Natural killer cell (primary cell): ENCODE measurements at places on chromosomes 4 and X. TPM values are rescaled to one million over a fixed set of nuclear protein-coding genes. Genes with fewer than 3 reads are reported as not detected.

- peak overlapping the region; percentile 97 for H3K27ac ChIP-seq
- DNase-seq, result no peak
- H3K27me3 ChIP-seq, result no peaks in the 10 kb centered on the region
- peaks cover 10% of the 10 kb centered on the region for H3K4me1 ChIP-seq
- peaks cover 2% of the 10 kb centered on the region for H3K36me3 ChIP-seq
- peak overlapping the region; percentile 81 for H3K4me3 ChIP-seq
Measured at GRCh38 chrX:13654116-13654515, 1.2 kb downstream of the TCEANC start.

DNA sequence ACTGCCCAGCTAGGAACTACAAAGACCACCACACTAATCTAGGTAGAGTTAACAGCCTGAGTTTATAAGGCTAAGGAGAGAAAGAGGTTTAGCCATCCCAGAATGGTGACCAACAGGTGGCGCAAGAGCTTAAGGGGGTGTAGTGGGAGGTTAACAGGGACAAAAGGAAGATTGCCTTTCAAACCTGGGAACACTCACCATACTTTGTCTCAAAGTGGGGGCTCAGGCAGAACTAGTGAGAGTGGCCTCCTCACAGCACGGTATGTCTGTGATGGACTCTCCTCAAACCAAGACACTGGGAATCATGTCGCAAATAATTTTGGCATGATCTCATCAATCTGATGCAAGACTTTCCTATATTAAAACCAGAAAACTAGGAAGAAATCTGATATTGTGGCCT, 23.4 kb downstream of the CCNI start:
- no peaks in the 10 kb centered on the region for H3K4me1 ChIP-seq
- no peak overlapping the region for H3K27ac ChIP-seq
- DNase-seq, result peak; percentile 78
- no peaks in the 10 kb centered on the region for H3K27me3 ChIP-seq
- peaks cover 90% of the 10 kb centered on the region for H3K36me3 ChIP-seq
- H3K4me3 ChIP-seq, result no peak overlapping the region

- H3K4me3 ChIP-seq, result no peak overlapping the region
- H3K27me3 ChIP-seq, result no peaks in the 10 kb centered on the region
- H3K4me1 ChIP-seq, result no peaks in the 10 kb centered on the region
- H3K36me3 ChIP-seq, result no peaks in the 10 kb centered on the region
- no peak for DNase-seq
Measured at GRCh38 chr4:48262926-48263325, 6.7 kb downstream of the TEC start.

DNA sequence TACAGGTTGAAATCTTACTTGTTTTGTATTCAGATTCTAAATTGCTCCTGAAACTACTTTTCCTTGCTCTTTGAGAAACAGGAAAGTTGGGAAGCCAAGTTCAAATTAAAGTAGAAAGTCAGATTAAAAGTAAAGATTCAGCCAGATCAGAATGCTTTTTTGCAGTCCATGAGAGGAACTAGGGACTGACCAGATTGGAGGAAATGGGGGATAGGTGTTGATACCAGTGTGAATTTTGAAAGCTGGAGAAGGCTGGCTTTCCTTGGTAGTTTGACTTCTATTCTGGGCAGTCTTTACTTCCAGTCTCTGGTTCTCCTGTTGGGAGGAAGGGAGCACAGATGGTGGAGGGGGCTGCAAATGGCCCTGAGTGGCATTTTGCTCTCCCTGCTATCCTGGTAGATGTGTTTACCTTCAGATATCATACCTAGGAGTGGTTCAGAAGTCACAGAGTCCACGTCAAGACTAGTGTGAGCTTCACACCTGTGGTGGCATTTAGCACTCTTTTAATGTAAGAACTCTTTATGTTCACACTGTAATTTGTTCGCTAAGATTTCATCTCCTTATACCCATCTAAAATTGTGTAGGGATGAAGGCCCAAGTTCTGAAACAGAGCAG, 68.8 kb downstream of the FNIP2 start:
- peaks cover 9% of the 10 kb centered on the region for H3K4me1 ChIP-seq
- peak overlapping the region; percentile 3 for H3K27ac ChIP-seq
- no peaks in the 10 kb centered on the region for H3K27me3 ChIP-seq
- DNase-seq, result no peak

DNA sequence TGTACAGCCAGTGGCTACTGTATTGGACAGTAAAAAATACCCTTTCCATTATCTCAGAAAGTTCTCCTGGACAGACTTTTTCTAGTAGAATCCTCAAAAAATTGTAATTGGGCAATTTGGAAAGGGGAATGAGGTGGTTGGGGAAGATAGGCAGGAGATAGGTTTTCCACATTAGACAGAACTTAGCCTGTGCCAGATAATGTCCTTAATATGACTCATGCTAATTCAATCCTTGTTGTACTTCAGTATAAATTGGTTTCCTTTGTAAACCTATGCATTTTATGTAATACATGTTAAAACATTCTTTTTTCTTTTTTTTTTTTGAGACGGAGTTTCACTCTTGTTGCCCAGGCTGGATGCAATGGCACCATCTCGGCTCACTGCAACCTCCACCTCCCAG, 8.9 kb downstream of the EIF4E start:
- H3K4me3 ChIP-seq, result no peak overlapping the region
- no peaks in the 10 kb centered on the region for H3K27me3 ChIP-seq
- H3K36me3 ChIP-seq, result peaks cover 2% of the 10 kb centered on the region
- DNase-seq, result no peak
- H3K4me1 ChIP-seq, result no peaks in the 10 kb centered on the region

DNA sequence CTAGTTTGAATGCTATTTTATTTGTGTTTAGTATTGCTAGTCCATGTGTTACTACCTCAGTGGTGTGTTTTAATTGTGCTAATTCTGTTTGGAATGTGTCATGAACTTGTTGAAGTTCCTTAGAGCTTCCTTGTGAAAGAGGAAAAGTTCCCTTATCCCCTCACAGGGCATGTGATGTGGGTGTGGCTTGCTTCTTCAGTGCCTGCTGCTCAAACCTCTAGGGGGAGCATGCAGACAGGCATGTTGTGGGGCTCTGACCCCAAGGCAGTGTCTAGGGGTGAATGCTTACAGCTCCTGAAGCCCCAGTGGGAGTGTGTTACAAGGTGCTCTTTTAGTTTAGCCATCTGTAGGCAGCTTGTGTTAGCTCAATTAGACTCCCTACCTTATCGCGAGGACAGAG, 86.5 kb downstream of the MAGED4 start:
- no peaks in the 10 kb centered on the region for H3K27me3 ChIP-seq
- no peak overlapping the region for H3K27ac ChIP-seq
- no peaks in the 10 kb centered on the region for H3K36me3 ChIP-seq
- H3K4me1 ChIP-seq, result no peaks in the 10 kb centered on the region
- DNase-seq, result peak; percentile 3

GRCh38 chr4:97279391-97279790, 863.9 kb downstream of the STPG2 start:
- H3K4me3 ChIP-seq, result no peak overlapping the region
- no peak for DNase-seq
- H3K27ac ChIP-seq, result no peak overlapping the region
- H3K27me3 ChIP-seq, result no peaks in the 10 kb centered on the region
- no peaks in the 10 kb centered on the region for H3K4me1 ChIP-seq

DNA sequence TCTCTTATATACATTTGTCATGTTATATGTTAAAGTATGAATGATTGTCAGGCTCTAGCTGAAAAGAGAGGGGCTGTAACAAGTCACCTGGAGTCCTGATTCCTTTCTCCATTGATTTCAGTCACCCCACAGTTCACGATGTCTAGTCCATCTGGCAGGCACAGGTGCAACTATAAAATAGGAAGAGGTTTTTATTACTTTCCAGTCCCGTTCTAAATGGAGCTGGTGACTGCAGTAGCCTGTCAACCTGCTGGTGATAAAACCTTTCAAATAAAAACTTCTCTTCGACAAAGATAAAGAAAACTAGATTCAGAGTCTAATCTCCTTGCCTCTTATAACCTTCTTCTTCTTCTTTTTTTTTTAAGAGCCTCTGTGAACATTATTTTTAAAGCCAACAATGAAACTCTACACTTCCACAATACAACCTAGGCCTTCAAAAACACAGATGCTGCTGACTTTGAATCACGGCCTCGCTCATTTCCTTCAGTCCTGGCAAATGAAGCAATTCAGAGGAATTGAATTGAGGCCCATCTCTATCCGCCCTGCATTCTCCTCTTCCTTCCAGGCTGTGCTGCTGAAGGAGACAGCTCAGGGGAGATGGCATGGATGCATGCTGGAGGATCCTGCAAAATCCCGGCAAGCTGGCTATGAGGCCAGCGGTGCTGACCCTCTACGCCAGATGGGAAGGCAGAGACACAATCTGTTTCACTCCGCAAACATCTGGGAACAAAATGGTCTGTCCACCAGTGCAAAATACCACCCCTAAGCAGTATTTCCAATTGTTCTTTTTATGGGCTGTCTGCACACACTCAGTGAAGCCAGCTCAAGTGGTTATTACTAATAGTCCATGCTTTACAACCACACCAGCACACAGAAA, 27.3 kb upstream of the CDKN2AIP start:
- H3K4me1 ChIP-seq, result peaks cover 8% of the 10 kb centered on the region
- H3K27ac ChIP-seq, result no peak overlapping the region
- no peaks in the 10 kb centered on the region for H3K36me3 ChIP-seq
- no peak overlapping the region for H3K4me3 ChIP-seq
- no peak for DNase-seq
- H3K27me3 ChIP-seq, result no peaks in the 10 kb centered on the region

DNA sequence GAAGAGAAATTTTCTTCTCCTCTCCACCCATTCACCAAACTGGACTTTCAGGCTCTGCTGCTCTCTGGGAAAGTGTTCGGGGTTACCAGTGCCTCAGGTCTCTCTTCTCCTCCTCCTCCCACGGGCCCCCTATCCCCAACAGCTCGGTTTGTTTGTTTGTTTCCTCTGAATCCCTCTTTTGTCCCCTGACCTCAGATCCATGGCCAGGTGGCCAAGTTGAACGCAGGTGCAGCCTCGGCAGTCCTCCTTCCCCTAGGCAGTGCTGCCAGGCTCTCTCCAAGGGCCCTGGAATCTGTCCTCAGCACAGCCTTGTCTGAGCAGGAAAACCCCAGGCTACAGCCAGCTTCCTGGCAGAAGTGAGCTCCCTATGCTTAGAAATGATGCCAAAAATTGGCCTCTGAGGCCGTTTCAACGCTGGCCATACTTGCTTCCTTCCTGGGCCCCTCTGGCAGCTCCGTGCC, 60.0 kb downstream of the FHDC1 start:
- no peaks in the 10 kb centered on the region for H3K36me3 ChIP-seq
- peaks cover 6% of the 10 kb centered on the region for H3K4me1 ChIP-seq
- H3K27ac ChIP-seq, result no peak overlapping the region
- no peaks in the 10 kb centered on the region for H3K27me3 ChIP-seq

DNA sequence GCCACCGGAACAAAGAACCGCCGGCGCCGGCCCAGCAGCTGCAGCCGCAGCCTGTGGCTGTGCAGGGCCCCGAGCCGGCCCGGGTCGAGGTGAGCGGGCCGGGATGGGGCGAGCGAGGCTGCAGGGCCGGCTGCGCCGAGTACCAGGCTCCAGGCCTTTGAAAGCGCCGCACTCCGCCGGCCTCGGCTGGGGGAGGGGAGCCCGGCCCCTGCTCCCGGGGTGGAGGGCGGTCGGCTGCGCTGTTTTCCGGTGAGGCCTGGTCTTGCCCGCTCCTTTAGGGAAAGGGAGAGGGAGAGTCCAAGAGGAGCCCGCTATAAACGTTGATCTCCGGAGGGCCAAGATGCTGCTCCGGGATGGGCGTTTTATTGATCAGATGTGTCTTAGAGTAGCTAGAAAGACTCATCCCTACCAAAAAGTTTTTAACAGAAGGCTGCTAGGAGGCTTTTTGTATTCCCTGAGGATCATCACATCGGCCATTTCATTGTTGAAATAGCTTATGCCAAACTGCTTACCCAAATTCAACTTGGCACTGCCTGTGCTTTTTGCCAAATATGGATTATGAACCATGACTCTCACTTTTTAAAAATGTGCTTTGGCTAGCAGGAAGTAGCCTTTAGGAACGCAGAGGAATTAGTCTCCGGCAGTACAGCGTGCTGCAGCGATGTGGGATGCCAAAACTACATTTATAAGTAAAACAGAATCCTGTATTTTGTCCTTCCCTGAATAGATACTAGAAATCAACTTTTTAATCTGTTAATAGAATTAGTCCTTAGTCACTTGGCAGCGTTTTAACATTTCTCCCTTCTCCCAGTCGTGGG, 760 bp downstream of the TMEM165 start:
- peaks cover 4% of the 10 kb centered on the region for H3K36me3 ChIP-seq
- H3K4me1 ChIP-seq, result peaks cover 23% of the 10 kb centered on the region
- peak; percentile 51 for DNase-seq

- no peak overlapping the region for H3K4me3 ChIP-seq
- H3K27me3 ChIP-seq, result no peaks in the 10 kb centered on the region
- H3K27ac ChIP-seq, result no peak overlapping the region
- H3K36me3 ChIP-seq, result no peaks in the 10 kb centered on the region
- H3K4me1 ChIP-seq, result peaks cover 11% of the 10 kb centered on the region
Measured at GRCh38 chrX:9745417-9746115, 20.1 kb downstream of the GPR143 start.

DNA sequence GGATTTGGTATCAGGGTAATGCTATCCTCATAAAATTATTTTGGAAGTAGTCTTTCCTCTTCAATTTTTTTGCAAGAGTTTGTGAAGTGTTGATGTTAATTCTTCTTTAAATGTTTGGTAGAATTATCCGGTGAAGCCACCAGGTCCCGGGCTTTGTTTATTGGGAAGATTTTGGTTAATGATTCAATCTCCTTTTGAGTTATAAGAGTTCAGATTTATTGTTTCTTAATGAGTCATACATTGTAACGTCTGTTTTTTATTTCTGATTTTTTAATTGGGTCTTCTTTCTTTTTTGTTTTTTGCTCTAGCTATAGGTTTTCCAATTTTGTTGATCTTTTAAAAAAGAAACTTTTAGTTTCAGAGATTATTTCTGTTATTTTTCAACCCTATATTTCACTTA, 412.3 kb downstream of the PDGFC start:
- H3K4me1 ChIP-seq, result no peaks in the 10 kb centered on the region
- no peak overlapping the region for H3K27ac ChIP-seq
- DNase-seq, result no peak
- H3K27me3 ChIP-seq, result no peaks in the 10 kb centered on the region
- no peaks in the 10 kb centered on the region for H3K36me3 ChIP-seq

GRCh38 chr4:1200425-1201035, 28.1 kb upstream of the SPON2 start:
- peak overlapping the region; percentile 62 for H3K4me3 ChIP-seq
- H3K4me1 ChIP-seq, result peaks cover 94% of the 10 kb centered on the region
- peaks cover 28% of the 10 kb centered on the region for H3K36me3 ChIP-seq
- no peak for DNase-seq
- no peaks in the 10 kb centered on the region for H3K27me3 ChIP-seq

DNA sequence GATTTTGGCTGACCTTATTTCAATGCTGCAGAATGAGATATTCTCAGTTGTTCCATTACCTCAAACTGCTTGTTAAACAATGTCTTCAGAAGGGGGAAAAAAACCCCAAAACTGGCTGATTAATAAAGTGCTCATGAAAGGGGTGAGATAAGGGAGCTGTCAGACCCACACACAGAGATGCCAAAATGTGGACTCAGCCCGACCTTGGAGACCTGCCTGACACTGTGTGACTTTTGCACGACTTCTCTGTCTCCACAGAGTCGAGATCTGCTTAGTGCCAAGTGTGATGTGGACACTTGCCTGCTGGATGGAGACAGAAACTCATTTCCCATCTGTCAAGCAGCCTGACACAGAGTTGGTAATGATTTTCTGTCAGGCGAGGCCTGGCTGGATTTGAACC, 31.5 kb downstream of the REELD1 start:
- H3K4me1 ChIP-seq, result peaks cover 9% of the 10 kb centered on the region
- no peaks in the 10 kb centered on the region for H3K36me3 ChIP-seq
- no peak for DNase-seq

- H3K4me1 ChIP-seq, result no peaks in the 10 kb centered on the region
- H3K27me3 ChIP-seq, result no peaks in the 10 kb centered on the region
- H3K27ac ChIP-seq, result no peak overlapping the region
- no peak for DNase-seq
- H3K36me3 ChIP-seq, result no peaks in the 10 kb centered on the region
- no peak overlapping the region for H3K4me3 ChIP-seq
Measured at GRCh38 chr4:159052315-159052714, 50.6 kb upstream of the RAPGEF2 start.

AVPR2 gene
- not detected for total RNA-seq

ARMCX5 gene
- 9.0 TPM for total RNA-seq

SPATA18 gene
- not detected for total RNA-seq

NXF2 gene
- total RNA-seq, result not detected

NHSL2 gene
- 30.8 TPM for total RNA-seq
